Right cardiac atrium (tissue), 5 donors: ENCODE measurements at places on chromosomes 13 and 19.

GRCh38 chr19:2516727-2517126, 40.8 kb downstream of the GADD45B start:
- DNase-seq, result no peak

GRCh38 chr13:29883941-29884518, 33.6 kb upstream of the UBL3 start:
- no peak for DNase-seq

DNA sequence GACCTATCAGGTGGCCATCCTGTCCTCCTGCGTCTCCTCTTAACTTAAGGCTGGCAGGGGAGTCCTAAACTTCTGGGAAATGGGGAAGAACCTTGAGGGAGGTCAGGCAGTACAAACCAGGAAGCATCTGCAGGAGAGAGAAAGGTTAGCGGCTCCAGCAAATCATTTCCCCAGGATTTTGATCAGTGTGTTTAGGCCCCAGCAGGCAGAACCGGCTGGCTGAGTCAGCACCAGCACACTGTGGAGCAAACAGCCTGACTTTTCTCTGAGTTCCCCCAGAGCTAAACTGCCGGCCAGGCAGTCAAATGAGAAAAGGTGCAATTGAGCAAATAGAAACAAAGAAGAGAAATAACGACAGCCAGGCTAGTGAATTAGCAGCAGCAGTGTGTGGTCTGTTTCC, 46.7 kb upstream of the MEDAG start:
- DNase-seq, result no peak

GRCh38 chr19:15239337-15239949, 7.2 kb upstream of the EPHX3 start:
- DNase-seq, result no peak

DNA sequence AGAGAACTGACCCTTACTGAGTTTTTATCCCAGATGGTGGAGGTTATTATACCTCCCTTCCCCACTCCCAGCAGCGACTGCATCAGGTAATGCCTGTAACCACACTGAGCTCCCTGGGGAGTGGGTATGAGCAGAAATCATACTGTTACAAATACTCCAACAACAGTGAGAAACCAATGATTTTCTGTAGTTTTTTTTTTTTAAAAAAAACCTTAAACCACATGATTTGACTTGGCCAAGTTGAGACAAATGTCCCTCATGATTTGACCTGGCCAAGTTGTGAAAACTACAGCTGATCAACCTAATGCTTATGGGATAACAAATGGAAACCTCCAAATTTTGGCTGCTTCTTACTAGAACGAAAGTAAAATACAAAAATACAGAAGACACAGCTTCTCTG, 33.1 kb upstream of the SERP2 start:
- DNase-seq, result no peak

- DNase-seq, result no peak
Observed at GRCh38 chr19:7349961-7350711, 1.4 kb downstream of the ARHGEF18 start.

- no peak for DNase-seq
Observed at GRCh38 chr19:46849610-46850009, 1.0 kb downstream of the AP2S1 start.

- DNase-seq, result no peak
Observed at GRCh38 chr19:33667881-33668280, 46.1 kb downstream of the CHST8 start.

DNA sequence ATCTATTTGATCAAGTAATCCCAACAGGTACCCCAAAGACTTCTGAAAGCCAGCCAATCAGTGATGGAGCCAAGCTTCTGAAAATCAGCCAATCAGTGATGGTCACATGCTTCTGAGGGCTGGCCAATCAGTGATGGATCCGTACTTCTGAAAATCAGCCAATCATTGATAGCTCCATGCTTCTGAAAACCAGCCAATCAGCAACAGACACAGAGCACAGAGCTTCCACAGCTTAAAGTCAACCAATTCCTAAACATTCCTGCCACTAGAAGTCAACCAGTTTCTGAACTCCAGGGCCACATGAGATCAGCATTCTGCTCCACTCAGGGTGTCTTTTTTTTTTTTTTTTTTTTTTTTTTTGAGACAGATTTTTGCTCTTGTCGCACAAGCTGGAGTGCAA, 8.2 kb upstream of the HSD17B14 start:
- no peak for DNase-seq

DNA sequence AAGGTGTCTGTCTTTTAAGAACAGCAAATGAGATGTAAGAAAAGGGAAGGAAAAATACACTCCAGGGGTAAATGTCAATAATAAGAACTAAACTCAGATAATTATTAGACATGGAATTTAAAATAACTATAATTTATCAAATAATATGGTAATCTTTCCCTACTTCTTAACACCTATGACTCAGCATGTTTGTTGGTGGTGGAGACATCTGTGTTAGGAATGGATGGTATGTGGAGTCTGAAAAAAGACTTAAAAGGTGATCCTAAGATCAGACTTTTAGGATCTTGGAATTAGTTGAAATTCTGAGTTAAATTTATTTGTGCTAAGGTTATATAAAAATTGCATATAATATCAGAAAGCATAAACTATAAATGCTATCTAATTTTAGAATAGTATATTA, 915.1 kb downstream of the SLITRK5 start:
- DNase-seq, result no peak

- no peak for DNase-seq
Observed at GRCh38 chr13:64740493-64740892, 2489.6 kb downstream of the PCDH9 start.

- no peak for DNase-seq
Observed at GRCh38 chr19:50729894-50730293, 6.7 kb downstream of the CLEC11A start.

DNA sequence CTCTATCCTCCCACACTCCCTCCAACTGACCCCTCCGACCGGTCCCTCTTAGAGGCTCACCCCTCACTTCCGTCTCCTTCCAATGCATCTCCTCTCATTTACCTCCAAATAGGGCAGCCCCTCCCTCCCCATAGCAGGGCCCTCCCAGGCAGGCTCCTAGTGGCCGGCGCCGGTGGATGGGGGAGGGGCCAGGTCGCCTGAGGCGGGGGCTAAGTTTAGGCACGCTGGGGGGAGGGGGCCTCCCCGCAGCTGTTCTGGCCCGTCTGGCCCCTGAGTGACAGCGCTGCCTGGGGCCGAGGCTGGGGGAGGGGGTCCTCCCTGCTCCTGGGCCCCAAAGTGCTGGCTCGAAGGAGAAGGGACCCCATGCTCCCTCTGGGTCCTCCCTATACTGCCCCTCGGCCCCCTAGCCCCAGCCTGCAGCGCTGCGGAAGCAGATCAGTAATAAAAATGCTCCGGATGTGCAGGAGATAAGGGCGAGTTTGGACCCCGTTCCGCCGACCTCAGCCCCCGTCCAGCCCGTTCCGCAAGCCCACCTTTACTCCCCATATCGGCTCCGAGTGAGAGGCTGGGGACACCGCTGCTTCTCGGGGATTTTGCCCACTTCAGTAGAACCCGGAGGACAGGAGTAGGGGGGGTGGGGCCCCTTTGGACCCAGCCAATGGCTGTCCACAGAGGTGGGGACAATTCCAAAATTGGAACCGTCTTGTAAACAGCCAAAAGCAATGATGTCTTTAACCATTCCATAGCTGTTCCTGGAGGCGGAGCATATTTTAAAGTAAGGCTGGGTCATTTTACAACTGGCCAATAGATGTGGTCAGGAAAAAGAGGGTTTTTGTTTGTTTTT, 4.0 kb downstream of the RTN2 start:
- DNase-seq, result peak; percentile 88

GRCh38 chr19:27740396-27740795, 1472.6 kb downstream of the UQCRFS1 start:
- no peak for DNase-seq

DNA sequence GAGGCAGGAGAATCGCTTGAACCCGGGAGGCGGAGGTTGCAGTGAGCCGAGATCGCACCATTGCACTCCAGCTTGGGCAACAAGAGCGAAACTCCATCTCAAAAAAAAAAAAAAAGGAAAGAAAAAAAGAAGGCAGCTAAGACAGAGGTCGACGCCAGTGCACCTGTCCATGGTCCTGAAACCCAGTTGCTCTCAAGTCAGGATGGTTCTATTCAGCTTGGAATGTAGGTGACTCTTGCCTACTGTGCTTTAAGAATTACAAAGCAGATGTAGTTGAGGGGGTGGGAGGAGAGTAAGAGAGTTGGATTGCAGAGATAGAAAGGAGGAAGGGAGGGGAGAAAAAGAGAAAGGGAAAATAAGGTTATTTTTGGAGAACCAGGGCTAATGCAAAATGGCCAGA, 18.7 kb downstream of the CACNG7 start:
- DNase-seq, result peak; percentile 35

DNA sequence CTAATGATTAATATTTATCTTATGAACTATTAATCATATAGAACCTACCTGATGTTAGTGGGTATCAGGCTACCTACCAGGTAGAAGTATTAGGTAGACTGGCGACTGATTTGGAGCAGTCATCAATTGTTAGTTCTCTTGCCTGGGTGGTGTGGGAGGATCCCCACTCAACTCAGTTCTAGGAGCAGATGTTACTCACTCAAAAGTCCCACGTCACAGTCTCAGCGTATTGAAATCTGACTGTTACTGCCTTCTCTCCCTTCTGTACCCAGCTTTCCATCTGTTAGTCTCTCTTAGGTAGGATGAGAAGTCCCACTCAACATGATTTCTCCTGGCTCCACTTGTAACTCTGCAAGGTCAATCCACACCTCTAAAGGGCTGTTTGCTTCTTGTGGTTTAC, 102.7 kb downstream of the OLFM4 start:
- DNase-seq, result no peak

GRCh38 chr13:110305949-110306339, 1.0 kb downstream of the COL4A1 start:
- DNase-seq, result no peak

- peak; percentile 93 for DNase-seq
Observed at GRCh38 chr13:114099191-114099590, 33.2 kb downstream of the RASA3 start.

- DNase-seq, result no peak
Observed at GRCh38 chr13:111927181-111927540, 139.8 kb upstream of the SOX1 start.

GRCh38 chr19:12751635-12752034, at the start of gene BEST2:
BEST2 (plus strand) TSS chr19:12751791; CDS start chr19:12752593, 802 bp downstream.
- no peak for DNase-seq

DNA sequence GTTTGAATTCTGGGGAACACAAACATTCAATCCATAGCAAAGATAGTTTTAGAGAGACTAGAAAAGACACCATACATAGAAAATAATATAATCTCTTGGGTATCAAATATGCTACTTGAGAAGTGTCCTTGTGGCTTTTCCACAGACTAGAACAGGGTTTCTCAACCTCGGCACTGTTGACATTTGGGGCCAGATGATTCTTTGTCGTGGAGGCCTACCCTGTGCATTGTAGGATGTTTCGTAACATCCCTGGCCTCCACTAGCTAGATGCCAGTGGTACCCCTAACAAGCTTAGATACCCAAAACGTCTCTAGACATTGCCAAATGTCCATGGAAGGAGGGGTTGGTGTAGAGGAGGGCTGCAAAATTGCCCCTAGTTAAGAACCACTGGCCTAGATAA, 2.2 kb upstream of the ESD start:
- DNase-seq, result no peak

DNA sequence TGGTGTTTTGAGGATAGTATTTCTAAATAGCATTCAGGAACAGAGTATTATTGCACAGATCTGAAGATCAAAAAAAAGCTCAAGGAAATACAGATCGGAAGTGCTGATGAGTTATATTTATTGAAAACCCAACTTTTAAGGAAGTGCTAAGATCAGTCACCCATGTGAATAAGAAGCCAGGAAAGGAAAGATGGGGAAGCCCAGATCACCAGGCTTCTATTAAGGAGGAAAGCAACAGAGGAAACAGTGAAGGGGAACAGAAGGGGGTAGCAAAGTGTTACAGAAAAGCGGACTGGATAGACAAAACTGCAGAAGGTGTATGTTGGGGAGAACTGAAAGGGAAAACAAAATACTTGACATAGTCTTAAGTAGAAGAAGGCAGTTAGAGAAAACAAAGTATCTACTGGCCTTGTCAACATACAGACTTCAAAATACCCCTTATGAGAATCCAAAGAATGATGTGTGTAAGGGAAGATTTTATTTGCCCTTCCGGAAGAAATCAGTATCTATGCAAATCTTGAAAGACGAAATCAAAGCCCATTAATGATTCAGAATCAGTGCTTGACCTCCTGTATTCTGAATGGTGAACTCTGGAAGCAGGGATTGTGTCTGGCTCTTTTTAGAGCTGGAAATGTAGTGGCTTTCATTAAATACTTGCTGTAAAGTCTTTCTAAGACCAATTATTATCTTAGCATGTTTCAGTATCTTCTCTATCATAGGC, 12.1 kb downstream of the UFM1 start:
- DNase-seq, result no peak

- DNase-seq, result no peak
Observed at GRCh38 chr13:51818781-51819511, 15.0 kb upstream of the DHRS12 start.

GRCh38 chr19:803099-803561, 5.9 kb downstream of the PTBP1 start:
- peak; percentile 33 for DNase-seq

DNA sequence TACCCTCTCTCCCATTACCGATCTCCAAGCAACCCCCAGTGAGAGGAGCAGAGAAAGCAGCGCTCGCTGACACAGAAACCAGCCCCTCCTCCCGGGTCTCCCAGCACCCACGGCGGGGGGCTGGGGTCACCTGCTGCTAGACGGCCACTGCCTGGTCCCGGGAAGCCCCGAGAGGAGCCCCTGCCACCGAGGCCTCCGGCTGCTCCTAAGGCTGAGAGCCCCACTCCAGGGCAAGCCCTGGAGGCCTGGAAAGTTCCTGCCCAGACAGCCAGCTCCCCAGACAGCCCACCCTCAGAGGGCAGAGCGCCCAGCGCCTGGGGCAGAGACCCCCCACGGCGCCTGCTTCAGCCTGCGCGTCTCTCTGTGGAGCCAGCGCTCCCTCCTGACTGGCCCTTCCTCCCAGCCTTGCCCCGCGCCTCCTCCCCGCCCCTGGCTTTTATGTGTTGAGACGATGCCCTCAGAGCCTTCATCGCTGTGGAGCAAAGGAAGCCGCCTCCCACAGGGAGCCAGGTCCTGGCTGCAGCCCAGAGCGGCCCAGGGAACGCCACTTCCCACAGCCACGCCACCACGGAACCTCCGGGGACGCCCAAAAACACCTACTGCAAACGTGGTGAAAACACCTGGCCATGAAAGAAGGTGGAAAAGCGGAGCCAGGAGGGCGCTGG, 51.1 kb downstream of the MLLT1 start:
- no peak for DNase-seq

GRCh38 chr19:3507371-3508120, 1.4 kb downstream of the FZR1 start:
- DNase-seq, result no peak

GRCh38 chr19:42185277-42185676, 32.2 kb downstream of the DEDD2 start:
- no peak for DNase-seq

DNA sequence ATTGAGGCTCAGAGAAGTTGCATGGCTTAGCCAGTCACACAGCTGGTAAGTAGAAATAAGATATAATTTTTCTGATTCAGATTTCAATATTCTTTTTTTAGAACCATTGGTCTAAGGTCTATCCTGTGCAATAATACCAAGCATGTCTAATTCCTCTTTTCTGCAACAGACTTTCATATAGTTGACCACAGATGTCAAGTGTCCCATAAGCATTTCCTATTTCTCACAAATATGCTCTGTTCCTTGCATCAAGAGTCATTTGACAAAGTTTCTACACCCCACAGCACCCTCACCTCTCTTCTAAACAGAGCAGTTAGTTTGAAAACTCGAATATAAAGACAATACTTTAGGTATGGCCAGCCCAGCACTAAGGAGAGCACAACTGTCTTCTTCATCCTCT, 26.8 kb upstream of the SACS start:
- no peak for DNase-seq
